ENCODE measurements at places on chromosomes 7 and 10.

DNA sequence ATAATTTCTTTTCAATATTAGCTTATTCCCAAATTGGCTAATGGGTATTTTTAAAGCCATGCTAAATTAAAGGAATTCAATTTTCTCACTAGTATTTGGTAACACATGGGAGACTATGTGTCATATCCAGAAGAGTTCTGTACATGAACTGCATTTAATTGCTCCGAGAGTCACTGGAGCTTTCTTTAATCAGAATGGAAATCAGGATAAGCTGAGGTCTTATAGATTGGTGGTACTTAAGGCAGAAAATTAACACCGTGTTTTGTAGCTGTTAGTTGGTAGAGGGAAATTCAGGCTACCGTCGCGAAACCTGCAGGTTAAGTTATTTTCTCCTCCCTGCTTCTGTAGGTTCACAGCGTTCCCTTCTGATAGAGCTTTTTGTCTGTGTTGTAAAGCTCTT lies at the start of gene WEE2:
WEE2 (plus strand) TSS at position 3 of the 400 bp plus-strand sequence. CDS start 406 bp downstream, outside the sequence.
- DNase-seq = no peak

DNA sequence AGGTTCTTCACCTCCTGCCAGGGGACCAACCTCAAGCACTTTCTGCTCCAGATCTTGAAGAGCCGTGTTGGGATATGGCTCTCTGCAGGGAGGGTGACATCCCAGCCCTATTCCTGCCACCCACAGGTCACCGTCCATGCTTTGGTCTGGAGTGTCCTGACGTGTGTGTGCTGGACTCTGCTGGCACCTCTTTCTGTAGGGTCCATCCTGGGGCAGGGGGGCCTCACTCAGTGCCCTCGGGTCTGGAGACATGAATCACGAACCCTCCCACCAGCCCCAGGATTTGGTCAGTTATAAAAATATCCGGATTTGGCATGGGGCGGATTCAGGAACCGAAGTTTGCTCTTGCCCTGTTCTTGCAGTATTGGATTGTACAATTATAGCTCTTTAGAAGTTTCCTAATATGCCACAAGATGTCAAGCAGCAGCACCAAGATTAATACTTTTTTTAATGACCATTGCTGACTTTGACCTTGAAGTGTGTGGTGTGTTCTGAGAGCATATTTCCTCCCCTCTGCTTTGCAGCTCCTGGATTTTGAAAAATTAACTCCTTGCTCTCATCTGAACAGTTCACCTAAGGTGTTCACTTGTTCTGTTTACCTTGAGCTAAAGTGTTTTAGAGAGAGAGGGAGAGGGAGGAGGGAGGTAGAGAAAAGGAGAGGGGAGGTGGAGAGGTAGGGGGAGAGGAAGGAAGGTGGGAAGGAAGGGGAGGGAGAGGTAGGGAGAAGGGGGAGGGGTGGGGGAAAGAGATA lies 95.4 kb upstream of the SHH start:
- no peak for DNase-seq

DNA sequence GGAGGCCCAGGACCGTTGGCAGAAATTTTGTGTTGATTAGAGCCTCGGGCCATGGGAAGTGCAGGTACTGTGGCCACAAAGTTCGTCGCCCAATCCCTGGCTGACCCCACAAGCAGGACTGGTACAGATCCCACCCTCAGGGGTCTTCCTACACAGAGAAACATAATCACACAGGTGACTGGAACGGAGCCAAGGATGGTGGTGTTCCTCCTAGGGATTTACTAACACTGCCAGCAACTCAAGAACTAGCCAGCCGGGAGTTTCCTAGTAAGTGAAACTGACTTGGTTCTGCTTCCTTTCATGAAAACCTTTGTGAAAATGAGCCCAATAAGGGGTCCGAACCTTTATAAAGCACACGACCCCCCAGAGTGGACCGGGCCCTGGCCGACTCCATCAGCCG lies 5.7 kb downstream of the CUX1 start:
- DNase-seq = no peak

DNA sequence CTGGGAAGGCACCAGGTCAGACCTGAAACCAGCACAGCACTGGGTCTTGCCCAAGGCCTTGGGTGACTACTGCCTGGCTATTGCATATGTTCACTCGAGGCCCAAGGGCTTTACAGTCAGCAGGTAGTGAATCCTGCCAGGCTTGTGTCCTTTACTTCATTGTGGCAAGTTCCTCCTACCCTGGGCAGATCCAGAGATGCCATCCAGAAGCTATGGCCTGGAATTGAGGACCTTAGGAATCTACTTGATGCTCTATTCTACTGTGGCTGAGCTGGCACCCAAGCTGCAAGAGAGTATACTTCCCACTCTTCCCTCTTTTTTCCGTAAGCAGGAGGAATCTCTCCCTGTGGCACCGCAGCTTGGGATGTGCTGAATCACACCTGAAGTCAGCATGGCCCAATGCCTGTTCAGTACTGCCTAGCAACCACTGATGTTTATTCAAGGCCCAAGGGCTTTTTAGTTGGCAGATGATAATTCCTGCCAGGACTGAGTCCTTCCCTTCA lies 246.7 kb upstream of the CTBP2 start:
- no peak for DNase-seq

GRCh38 chr7:29592866-29593265 lies 29.2 kb downstream of the PRR15 start:
- no peak for DNase-seq

GRCh38 chr7:28096713-28097112 lies 83.9 kb downstream of the JAZF1 start:
- DNase-seq = no peak

- no peak for DNase-seq
Observed at GRCh38 chr7:139739863-139740597, 37.8 kb downstream of the HIPK2 start.

GRCh38 chr7:5824297-5824610 lies 42.8 kb upstream of the RNF216 start:
- no peak for DNase-seq

DNA sequence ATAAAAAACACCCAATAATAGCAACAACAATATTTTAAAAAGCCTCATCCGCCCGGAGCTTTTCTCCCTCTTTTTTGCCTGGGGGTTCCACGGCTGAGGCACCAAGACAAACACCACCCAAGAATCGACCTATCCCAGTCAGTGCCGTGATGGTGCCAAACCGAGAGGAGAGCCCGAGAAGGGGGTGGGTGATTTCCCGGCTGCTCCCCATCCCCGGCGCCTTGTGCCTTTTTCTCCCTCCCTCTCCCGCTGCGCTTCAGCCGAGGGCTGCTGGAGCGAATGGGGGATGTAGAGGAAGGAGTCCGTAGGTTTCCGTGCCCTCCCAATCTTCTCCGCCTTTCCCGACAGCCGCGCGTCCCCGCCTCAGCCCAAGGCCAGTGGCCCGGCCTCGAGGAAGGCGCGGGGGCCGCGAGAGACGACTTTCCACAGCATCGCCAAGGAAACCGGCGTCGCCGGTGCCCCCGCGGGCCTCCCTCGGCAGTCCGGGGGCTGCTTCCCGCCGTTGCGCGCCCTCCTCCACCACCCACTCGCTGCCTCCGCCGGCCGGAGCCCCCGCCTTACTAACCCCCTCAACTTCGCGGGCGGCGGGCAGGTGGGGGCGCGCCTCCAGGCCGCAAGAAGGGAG lies 1.3 kb downstream of the EGR2 start:
- no peak for DNase-seq

DNA sequence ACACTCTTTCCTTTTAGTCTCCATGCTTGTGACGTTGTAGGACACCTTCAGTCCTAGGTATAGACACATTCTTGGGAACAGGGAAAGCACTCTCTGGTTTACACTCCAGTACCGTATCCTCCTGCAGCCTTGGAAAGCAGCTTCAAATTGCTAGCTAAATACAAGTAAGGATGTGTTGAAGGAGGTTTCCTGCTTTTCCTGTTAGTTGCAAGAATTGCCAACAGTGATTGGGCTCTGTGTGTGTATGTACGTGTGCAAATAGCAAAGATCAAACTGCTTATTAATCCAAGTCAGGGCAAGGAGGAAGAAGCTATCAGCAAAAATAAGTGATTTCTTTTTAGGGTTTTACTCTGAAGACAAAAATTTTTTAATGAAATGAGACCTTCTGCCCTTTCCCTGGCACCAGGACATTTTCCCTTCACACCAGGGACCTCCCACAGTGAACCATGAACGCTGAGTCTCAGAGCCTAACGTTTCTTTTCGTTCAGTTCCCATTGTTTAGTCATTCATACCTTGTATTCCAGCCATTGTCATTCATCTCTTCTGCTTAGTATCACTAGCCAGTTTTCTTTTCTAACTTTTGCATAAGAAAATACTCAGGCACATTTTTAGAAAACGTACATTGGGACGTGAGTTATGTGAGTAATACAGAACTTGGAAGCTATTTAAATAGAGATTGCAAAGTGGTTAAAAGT lies 36.9 kb upstream of the AUTS2 start:
- DNase-seq = no peak

- DNase-seq = no peak
Observed at GRCh38 chr10:48655411-48656240, 29.0 kb upstream of the WDFY4 start.

DNA sequence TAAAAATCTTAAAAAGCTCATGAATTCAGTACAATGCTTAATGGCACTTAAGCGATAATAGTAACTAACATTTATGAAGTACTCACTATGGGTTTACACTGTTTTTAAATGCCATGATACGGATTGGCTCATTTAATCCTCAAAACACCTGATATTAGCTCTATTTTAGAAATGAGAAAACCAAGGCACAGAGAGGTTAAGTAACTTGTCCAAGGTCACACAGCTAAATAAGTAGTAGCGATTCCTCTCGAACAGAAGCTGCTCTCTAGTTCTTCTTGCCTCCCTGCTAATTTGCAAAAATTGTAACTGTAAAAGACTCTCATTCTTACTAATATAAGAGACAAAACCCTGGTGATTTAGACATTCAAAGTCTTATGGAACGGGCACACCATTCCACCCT lies 110.7 kb upstream of the RHEB start:
- no peak for DNase-seq

DNA sequence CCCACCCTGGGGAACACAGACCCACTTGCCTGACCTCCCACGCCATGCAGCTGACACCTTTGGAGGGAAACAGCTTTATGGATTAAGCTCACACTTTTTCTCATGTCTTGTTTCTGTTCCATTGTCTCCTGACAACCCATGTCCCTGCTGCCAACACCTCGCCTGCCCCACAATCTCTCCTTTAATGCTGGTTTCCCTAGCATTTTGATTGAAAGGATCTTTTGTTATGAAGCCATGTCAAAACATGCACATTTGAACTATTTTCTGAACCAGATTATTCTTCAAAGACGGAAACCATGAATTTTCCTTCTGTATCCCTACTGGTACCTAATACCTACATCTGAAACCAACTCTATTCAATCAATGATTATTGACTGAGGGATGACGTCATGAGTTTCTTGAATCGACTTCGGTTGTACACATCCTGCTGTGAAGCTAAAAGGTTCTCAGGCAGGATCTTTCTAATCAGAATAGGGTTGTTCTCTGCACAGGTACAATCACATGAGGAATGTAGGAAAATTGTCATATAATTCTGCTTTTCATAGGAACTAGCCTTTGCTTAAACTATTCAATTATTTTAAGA lies 106.2 kb upstream of the NEBL start:
- no peak for DNase-seq

DNA sequence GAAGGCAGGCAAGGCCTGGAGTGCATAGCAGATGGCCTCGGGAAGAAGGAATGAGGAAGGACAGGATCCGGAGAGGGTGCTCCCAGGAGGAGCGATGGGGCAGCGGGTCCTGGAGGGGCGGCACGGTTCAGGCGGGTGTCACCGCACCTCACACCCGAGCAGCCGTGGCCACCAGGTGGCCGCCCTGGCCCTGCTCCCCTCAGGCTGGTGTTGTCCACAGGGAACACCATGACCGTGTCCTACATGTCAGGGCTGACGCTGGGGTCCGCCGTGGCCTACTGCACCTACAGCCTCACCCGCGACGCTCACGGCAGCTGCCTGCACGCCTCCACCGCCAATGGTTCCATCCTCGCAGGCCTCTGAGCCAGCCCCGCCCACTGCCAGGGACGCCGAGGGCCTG lies 19.8 kb downstream of the SLC29A4 start:
- no peak for DNase-seq

DNA sequence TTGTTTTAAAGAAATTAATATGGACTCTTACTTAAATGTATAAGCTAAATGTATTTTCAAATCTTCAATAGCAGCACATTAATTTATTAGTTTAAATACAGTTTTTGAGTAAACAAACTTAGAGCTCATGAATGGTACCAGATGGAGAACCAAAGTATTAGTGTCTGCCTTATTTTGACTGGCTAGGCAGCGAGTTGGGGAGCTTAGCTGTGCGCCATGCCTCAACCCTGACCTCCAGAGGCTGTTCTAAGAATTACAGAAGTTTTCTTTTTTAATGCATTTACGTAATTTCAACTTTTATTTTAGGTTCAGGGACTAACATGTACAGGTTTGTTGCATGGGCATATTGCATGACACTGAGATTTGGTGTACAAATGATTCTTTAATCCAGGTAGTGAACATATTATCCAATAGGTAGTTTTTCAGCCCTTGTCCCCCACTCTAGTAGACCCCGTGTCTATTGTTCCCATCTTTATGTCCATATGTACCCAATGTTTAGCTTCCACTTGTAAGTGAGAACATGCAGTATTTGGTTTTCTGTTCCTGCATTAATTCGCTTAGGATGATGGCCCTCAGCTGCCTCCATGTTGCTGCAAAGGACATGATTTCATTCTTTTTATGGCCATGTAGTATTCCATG lies 166.8 kb downstream of the IQUB start:
- DNase-seq = no peak

DNA sequence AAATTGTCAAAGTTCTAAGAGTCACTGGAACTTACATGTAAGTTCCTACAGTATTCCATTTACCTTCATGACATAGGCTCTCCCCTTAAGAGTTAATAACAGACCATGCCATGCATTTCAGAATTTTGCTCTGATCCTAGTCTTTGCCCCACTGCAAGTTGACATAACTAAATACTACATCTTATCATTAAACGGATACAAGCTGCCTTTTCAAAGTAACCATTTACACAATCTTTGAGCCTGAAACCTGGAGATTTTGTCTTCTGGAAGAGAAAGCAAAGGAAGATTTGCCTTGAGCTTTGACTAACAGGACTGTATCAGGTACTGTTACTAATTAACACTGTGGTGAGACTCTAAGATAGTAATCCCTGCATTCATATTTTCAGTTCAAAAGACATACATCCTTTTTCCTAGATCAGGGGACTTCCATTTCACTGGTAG lies 9.3 kb upstream of the AKR1D1 start:
- DNase-seq = no peak

DNA sequence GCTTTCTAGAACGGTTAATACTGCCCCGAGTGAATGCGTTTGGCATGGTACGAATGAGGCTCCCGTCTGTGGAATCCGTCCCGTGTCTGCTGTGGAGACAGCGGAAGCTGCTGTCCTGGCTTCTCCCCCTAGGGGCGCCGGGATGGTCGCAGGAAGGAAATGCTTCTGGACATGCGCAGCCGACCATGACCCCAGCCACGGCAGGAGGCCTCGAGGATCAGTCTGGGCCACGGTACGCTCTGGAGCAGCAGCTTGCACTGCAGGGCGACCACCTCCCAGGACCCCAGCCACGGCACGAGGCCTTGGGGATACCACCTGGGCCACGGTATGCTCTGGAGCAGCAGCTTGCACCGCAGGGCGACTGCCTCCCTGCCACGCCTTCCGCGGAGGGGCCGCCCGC lies 107.9 kb downstream of the CYTH3 start:
- no peak for DNase-seq

Data from stimulated activated CD8-positive, alpha-beta memory T cell treated with anti-CD3 and anti-CD28 coated beads, Interleukin-7, amount 100 ng/mL, for 24 hours (primary cell).